Skin of body (tissue), 3 donors: ENCODE measurements at places on chromosomes 4 and X.

GRCh38 chrX:53440621-53441517 is 6.7 kb upstream of the HSD17B10 start:
- no peak for DNase-seq

DNA sequence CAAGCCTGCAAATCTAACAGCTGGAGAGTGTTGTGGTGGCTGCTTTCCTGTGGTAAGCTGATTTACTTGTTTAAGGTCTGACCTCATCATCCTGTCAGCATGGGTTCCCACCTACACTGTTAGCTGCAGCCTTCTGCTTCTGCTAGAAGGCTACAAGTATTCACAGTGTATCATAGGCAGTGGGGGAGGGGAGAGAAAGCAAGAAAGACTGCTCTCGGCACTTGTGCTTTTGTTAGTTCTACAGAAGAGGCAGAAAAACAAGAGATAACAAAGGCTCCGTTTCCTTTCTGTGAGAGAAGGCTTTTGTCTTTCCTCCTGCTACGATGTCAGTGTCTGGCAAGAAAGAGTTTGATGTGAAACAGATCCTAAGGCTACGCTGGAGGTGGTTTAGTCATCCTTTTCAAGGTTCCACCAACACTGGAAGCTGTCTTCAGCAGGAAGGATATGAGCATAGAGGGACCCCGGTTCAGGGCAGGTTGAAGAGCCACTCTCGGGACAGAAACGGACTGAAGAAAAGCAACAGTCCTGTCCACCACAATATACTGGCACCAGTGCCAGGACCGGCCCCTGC is at the start of gene KLHL4:
TSS of gene KLHL4 (plus strand) at position 232 of the 571 bp plus-strand sequence. CDS start at position 324, 92 bp downstream.
- peak; percentile 17 for DNase-seq

DNA sequence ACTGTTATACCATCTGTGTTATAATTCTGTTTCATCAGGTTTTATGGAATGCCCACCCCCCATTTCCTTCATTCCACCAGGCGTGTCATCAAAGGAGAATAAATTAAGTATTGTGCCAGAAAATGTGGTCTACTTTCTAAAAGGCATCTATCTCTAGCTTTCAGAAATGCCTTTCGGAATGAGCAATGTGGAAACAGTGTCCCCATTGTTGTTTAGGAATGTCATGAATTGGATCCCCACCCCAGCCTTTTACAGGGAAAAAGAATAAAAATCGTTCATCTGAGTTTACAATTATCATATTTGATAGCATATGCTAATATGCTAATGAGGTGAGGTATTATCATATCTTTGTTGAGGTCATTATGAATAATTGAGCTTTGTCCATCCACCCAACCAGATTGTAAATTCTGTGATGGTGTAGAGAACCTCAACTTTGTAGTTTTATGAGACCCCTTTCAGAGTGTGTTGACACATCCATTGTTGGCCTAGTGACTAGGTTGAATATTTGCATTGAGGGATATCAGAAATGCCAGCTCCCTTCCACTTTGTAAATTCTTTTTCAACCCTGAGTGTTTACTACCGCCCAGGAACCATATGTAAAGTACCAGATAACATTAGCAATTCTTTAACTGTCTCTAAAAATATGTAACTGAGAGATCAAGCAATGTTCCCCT is 56.2 kb upstream of the CCDC160 start:
- DNase-seq: no peak

- no peak for DNase-seq
These were observed 82.8 kb downstream of the NAT8L start for GRCh38 chr4:2141762-2142451.

DNA sequence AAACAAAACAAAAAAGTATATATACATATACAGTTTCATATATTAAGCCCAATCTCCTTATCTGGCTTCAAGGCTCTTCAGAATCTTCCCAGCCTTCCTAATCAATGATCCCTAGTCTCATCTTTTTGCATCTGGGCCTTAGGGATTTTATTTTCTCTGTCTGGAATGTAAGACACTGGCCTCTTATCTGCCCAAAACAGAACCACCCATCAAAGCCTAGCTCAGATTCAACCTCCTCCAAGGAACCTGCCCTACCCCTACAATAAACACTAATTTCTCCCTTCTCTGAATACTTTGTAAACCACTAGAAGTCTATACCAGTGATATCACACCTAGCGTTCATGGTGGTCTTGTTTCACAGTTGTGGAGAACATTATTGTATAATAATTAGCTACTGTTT is 23.2 kb upstream of the GAB1 start:
- no peak for DNase-seq
